Aorta (tissue), 5 donors: ENCODE measurements at places on chromosomes 13 and 19. TPM values are rescaled to one million over a fixed set of nuclear protein-coding genes. Genes with fewer than 3 reads are reported as not detected.

Gene SIGLEC12
- 0.75 TPM for polyA plus RNA-seq

Gene GPC5
- polyA plus RNA-seq = not detected

Gene LYL1
- 9.3 TPM for polyA plus RNA-seq

- no peak for DNase-seq
- H3K27ac ChIP-seq = no peak overlapping the region
- no peaks in the 10 kb centered on the region for H3K4me1 ChIP-seq
- H3K4me3 ChIP-seq = no peak overlapping the region
- peaks cover 6% of the 10 kb centered on the region for H3K36me3 ChIP-seq
These were observed 75.0 kb upstream of the SLC15A1 start for GRCh38 chr13:98827449-98827848.

DNA sequence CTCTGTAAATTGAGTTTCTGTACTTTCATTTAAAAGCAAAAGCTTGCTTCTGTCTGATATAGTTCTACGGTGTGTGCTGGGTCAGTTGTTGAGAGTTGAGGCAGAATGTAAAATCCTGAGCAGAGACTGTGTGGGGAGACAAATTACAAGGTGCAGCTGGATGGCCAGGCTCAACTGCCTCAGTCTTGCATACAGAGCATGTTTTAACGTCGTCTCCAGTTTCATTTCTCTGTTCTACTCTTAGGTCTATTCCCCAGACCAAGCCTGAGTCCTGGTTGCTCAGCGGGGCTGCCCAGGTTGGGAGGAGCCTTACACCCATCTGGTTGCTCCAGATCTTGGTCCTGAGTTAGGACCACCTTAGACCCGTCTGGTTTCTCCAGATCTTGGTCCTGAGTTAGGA is 54.4 kb upstream of the MEDAG start:
- H3K36me3 ChIP-seq = no peaks in the 10 kb centered on the region
- H3K4me3 ChIP-seq = no peak overlapping the region
- no peak overlapping the region for H3K27ac ChIP-seq

Gene ZFP82
- polyA plus RNA-seq = 2.0 TPM

Gene LILRA5
- 3.5 TPM for polyA plus RNA-seq

DNA sequence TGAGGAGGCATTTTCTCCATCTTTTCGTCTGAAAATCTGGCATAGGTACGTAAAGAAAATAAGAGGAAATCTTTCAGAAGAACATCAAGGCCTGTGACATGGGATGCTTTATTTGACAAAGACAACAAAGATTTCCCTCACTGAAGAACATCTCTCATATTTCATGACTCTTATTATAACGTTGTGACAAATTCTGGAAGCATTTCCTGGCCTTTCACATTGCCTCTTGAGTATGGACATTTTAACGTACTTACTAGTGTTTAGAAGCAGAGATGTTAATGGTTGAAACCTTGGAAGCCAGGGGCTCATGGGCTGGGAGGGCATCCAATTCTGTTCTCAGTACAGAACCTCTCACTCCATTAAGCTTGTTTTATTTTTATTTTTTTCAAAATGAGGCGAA is 210.8 kb downstream of the DCT start:
- H3K36me3 ChIP-seq = no peaks in the 10 kb centered on the region
- H3K4me1 ChIP-seq = no peaks in the 10 kb centered on the region
- H3K4me3 ChIP-seq = no peak overlapping the region
- no peak overlapping the region for H3K27ac ChIP-seq

Gene ATP8A2
- polyA plus RNA-seq = 0.13 TPM

- no peak overlapping the region for H3K27ac ChIP-seq
- no peak overlapping the region for H3K4me3 ChIP-seq
- H3K27me3 ChIP-seq = no peaks in the 10 kb centered on the region
- H3K4me1 ChIP-seq = no peaks in the 10 kb centered on the region
These were observed 75.3 kb upstream of the RXFP2 start for GRCh38 chr13:31663880-31664585.

DNA sequence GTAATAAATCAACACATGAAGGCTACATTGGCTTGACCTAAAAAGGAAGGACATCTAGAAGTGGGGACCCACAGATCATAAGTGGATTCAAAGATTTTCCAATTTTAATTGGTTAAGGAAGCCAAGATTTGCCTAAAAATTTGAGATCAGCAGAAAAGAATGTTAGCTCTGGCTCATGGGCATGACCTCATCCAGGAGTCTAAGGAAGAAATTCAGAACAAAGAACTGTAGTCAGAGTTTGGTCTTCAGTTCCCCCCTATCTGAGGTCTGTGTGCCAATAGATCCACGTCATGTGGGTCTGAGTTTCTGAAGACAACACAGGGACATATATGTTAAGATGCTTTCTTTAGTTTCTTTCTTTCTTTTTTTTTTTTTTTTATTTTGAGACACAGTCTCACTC is 648.8 kb upstream of the SPRY2 start:
- H3K4me1 ChIP-seq = no peaks in the 10 kb centered on the region
- no peaks in the 10 kb centered on the region for H3K36me3 ChIP-seq
- H3K4me3 ChIP-seq = no peak overlapping the region
- DNase-seq = no peak
- no peaks in the 10 kb centered on the region for H3K27me3 ChIP-seq
- H3K27ac ChIP-seq = no peak overlapping the region

Gene FLT3
- 0.13 TPM for polyA plus RNA-seq

DNA sequence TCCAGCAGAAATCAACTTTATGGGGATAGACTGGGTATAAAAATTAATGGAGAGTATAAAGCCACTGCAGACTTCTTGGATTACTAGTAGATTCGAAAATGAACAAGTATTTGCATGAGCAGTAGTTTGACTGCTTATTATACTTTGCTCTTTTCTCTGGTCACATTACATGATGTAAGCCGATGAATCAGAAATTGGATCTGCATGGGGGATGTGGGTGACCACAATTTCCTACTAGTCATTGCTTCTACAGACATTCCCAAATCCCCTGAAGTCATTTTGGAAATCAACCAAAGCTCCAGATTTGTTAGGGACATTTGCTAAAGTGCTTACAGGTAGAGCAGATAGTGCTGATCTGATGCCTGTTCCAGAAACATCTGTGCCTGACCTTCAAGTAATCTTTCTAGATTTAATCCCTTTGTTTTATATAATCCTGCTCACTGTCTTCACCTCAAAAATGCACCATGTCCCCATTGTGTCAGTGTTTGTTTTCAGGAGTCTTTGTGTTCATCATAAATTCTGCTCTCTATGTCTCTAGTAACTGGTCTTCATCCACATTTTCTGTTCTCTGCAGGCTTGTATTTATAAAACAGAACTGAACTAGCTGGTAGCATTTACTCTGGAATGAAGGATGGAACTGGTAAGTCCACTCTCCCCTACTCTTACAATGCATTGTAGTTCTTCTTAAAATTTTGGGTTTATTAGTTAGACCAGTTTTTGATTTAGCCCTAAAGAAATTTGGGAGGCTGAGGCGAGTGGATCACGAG is 201.5 kb upstream of the CSNK1A1L start:
- no peak overlapping the region for H3K27ac ChIP-seq
- H3K4me3 ChIP-seq = no peak overlapping the region
- no peaks in the 10 kb centered on the region for H3K36me3 ChIP-seq
- no peaks in the 10 kb centered on the region for H3K4me1 ChIP-seq
- no peaks in the 10 kb centered on the region for H3K27me3 ChIP-seq

GRCh38 chr13:63436325-63436668 is 2020.6 kb upstream of the PCDH20 start:
- H3K4me1 ChIP-seq = no peaks in the 10 kb centered on the region
- no peaks in the 10 kb centered on the region for H3K27me3 ChIP-seq
- DNase-seq = no peak

Gene CD79A
- 0.63 TPM for polyA plus RNA-seq

Gene GYS1
- polyA plus RNA-seq = 31.7 TPM

- DNase-seq = no peak
- H3K4me3 ChIP-seq = no peak overlapping the region
- H3K4me1 ChIP-seq = no peaks in the 10 kb centered on the region
- H3K27ac ChIP-seq = no peak overlapping the region
- H3K36me3 ChIP-seq = no peaks in the 10 kb centered on the region
These were observed 431.7 kb downstream of the EFNB2 start for GRCh38 chr13:106103779-106104178.

DNA sequence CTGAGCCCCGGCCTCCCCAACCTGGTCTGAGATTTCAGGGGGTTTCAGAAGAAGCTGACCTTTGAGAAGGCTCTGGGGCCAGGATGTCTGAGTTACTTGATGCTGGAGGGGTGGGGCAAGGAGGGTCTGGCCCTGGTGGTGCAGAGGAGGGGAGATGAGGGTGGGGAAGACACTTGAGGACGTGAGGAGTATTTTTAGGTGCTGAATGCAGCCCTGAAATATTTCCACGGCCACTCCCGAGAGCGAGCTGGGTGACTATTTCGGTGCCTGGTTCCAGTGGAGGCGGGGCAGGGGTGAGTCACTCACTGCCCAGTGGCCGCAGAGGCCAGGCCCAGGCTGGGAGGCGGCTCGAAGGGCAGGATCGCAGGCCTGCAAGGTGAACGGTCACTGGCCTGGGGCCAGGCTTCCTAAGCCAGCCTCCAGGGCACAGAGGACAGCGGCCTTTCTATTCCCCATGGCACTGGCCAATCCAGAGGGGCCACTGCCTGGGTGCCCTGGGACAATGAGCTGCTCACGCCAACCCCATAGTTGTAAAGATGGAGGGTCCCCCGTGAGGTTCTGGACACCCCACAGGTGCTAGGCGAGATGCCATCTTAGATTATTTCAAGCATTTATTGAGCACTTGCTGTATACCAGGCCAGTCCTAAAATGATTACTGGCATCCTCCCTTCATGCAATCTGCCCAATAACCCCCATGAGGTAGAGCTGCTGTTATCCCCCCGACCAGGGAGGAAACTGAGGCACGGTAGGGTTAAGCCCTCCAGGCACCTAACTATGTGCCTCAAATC is 19.7 kb upstream of the JUND start:
- no peaks in the 10 kb centered on the region for H3K4me1 ChIP-seq
- no peak overlapping the region for H3K27ac ChIP-seq
- DNase-seq = peak; percentile 92

- no peaks in the 10 kb centered on the region for H3K4me1 ChIP-seq
- no peaks in the 10 kb centered on the region for H3K36me3 ChIP-seq
- DNase-seq = no peak
- H3K27me3 ChIP-seq = no peaks in the 10 kb centered on the region
- H3K27ac ChIP-seq = no peak overlapping the region
These were observed 217.5 kb downstream of the ABCC4 start for GRCh38 chr13:95083758-95084157.

DNA sequence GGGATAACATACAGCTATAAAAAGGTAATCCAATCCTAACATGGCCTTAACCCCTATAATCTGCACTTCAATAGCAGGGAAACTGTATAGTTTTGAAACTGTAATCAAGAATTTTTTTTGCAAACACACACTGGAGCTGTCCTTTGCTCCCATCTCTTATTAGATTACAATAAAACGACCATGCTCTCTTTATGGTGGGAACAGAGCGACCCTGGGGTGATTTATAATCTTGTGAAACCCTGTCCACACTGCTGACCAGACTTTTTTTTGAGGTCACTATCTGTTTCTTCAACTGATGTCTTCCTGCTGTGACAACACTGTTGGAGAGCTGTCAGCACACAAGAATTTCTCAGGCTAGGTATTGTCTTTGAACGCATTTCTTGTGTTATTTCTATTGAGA is 35.3 kb downstream of the DACH1 start:
- no peaks in the 10 kb centered on the region for H3K36me3 ChIP-seq
- no peaks in the 10 kb centered on the region for H3K27me3 ChIP-seq
- no peak overlapping the region for H3K27ac ChIP-seq
- no peak for DNase-seq
- no peak overlapping the region for H3K4me3 ChIP-seq

Gene CCDC106
- 10.0 TPM for polyA plus RNA-seq

GRCh38 chr19:29680937-29681336 is 15.7 kb downstream of the PLEKHF1 start:
- no peak overlapping the region for H3K4me3 ChIP-seq
- no peak overlapping the region for H3K27ac ChIP-seq
- H3K4me1 ChIP-seq = no peaks in the 10 kb centered on the region
- no peaks in the 10 kb centered on the region for H3K27me3 ChIP-seq
- DNase-seq = peak; percentile 46

DNA sequence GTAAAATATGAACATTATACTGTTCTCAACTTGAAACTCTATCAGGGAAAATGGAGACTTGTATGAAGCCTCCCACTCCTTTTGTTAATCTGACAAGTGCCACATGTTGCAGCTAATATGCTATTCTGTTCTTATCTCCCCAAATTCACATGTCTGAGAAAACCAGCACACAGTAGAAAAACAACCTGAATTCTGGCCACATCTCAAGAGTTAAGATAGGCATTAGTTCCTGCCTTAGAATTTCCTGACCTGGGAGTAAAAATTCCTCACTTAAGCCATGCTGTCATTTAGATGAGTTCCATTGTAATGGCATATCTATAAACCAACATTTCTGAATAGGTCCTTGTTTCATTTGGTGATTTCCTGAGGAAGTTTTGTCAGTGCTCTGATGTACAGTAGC is 1098.5 kb downstream of the EFNB2 start:
- no peak for DNase-seq
- H3K4me3 ChIP-seq = no peak overlapping the region
- no peaks in the 10 kb centered on the region for H3K36me3 ChIP-seq
- no peaks in the 10 kb centered on the region for H3K4me1 ChIP-seq
- no peaks in the 10 kb centered on the region for H3K27me3 ChIP-seq
- no peak overlapping the region for H3K27ac ChIP-seq
